Smooth muscle cell of trachea (primary cell): ENCODE measurements at places on chromosomes 1 and 21. TPM values are rescaled to one million over a fixed set of nuclear protein-coding genes. Genes with fewer than 3 reads are reported as not detected.

The NHLH1 gene
- not detected in 2 replicates for total RNA-seq

The ADCY10 gene
- under 0.01 and 0.15 TPM in 2 replicates for total RNA-seq

The CELA2A gene
- total RNA-seq: not detected in 2 replicates

The KCNE2 gene
- total RNA-seq: not detected in 2 replicates

The A3GALT2 gene
- 0.44 TPM in 1 of 2 replicates, not detected in the other for total RNA-seq

The VHLL gene
- total RNA-seq: not detected in 2 replicates
